Lung (tissue), 17 donors: ENCODE measurements at places on chromosomes 5 and 9.

- no peak overlapping the region for H3K4me3 ChIP-seq
- no peak for DNase-seq
- H3K27ac ChIP-seq, result no peak overlapping the region
- H3K27me3 ChIP-seq, result no peaks in the 10 kb centered on the region
- no peaks in the 10 kb centered on the region for H3K4me1 ChIP-seq
- no peaks in the 10 kb centered on the region for H3K36me3 ChIP-seq
Observed at GRCh38 chr5:45101146-45101545, 292.4 kb downstream of the MRPS30 start.

DNA sequence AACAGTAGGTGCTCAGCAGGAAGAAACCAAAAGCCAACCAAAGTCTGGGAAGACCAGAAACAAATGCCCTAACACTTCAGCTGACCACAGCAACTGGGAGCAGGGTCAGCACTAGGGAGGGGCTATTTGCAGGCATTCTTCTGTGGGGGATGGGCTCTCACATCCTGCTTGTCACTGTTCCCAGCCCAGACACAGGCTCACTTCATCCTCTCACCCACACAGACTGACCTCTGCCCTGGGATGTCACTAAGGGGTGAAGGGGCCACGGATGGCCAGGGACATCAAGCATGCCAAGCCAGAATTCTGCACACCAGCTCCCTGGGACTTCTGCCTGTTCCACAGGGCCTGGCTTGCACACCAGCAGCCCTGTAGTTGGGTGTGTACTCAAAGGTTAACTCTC lies 28.7 kb downstream of the GFRA3 start:
- no peaks in the 10 kb centered on the region for H3K4me1 ChIP-seq
- H3K27ac ChIP-seq, result no peak overlapping the region
- peaks cover 6% of the 10 kb centered on the region for H3K27me3 ChIP-seq
- no peak overlapping the region for H3K4me3 ChIP-seq

GRCh38 chr5:44637916-44638869 lies 170.6 kb upstream of the MRPS30 start:
- no peak overlapping the region for H3K27ac ChIP-seq
- H3K4me3 ChIP-seq, result no peak overlapping the region
- H3K4me1 ChIP-seq, result no peaks in the 10 kb centered on the region
- no peak for DNase-seq
- no peaks in the 10 kb centered on the region for H3K36me3 ChIP-seq
- H3K27me3 ChIP-seq, result no peaks in the 10 kb centered on the region

GRCh38 chr5:33650911-33651310 lies 210.1 kb downstream of the TARS1 start:
- no peaks in the 10 kb centered on the region for H3K4me1 ChIP-seq
- DNase-seq, result no peak
- H3K27me3 ChIP-seq, result no peaks in the 10 kb centered on the region
- peaks cover 25% of the 10 kb centered on the region for H3K36me3 ChIP-seq
- no peak overlapping the region for H3K4me3 ChIP-seq

DNA sequence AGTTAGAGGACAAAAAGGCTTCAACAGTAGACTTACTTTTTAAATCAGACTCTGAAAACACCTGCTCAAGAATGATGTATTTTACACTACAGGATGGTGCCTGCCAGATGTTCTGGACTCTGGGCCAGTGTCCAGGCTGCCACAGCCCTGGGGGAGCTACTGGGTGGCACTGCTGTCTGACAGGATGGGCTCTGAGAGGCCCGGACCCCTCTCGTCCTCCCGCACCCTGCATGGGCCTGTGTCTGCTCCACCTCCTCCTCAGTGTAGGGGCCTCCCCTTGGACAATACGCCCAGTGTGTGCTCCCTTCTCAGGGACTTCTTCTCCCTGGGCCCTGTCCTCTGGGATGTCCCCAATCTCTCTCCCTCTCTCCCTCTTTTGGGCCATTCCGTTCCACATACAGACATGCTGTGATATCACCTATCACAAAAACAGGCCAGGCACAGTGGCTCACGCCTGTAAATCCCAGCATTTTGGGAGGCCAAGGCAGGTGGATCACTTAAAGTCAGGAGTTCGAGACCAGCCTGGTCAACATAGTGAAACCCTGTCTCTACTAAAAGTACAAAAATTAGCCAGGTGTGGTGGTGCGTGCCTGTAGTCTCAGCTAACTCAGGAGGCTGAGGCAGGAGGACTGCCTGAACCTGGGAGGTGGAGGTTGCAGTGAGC lies 23.4 kb downstream of the GFPT2 start:
- H3K27ac ChIP-seq, result no peak overlapping the region
- H3K4me3 ChIP-seq, result no peak overlapping the region
- no peak for DNase-seq

- DNase-seq, result no peak
- H3K27ac ChIP-seq, result no peak overlapping the region
- H3K36me3 ChIP-seq, result no peaks in the 10 kb centered on the region
Observed at GRCh38 chr9:119712325-119712724, 343.1 kb upstream of the BRINP1 start.

DNA sequence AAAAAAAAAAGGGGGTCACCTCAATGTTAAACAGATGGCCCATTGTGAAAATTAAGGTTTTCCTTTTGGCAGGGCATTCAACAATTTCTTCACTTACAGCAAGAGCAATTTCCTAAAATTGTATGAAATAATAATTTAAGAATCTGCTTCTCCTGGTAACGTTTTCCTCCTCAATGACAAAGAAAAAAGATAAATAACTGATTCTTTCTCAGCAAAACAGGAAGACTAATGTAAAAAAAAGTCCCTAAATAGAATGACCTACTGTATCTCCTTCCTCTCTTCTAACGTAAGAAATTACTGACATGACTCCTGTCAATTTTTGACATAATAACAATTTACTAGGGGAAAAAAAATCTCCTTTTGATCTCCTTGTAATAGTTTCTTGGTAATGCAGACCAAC lies 25.5 kb downstream of the ABHD17B start:
- H3K36me3 ChIP-seq, result no peaks in the 10 kb centered on the region
- H3K27me3 ChIP-seq, result no peaks in the 10 kb centered on the region
- no peaks in the 10 kb centered on the region for H3K4me1 ChIP-seq

GRCh38 chr5:15992918-15993317 lies 186.7 kb downstream of the MARCHF11 start:
- H3K4me1 ChIP-seq, result peaks cover 7% of the 10 kb centered on the region
- no peaks in the 10 kb centered on the region for H3K36me3 ChIP-seq
- no peaks in the 10 kb centered on the region for H3K27me3 ChIP-seq
- H3K27ac ChIP-seq, result no peak overlapping the region

DNA sequence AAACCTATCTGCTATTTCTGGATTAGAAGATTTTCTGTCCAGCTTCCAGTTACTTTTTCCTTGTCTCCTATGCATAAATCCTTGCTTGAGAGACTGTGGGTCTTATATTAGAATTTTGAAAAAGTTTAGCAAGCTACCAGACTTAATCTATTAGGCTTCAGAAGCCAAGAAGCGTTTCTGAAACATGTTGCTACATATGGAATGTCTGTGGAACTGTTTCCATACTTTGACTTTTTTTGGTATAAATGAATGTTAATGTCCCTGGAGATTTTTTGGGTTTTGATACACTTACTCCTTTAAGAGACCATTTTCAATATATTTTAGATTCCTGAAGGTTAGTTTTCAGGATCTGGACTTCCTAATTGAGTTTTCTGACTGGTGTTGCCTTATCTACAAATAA lies 191.4 kb upstream of the SGCD start:
- no peaks in the 10 kb centered on the region for H3K4me1 ChIP-seq
- DNase-seq, result no peak
- H3K36me3 ChIP-seq, result no peaks in the 10 kb centered on the region

DNA sequence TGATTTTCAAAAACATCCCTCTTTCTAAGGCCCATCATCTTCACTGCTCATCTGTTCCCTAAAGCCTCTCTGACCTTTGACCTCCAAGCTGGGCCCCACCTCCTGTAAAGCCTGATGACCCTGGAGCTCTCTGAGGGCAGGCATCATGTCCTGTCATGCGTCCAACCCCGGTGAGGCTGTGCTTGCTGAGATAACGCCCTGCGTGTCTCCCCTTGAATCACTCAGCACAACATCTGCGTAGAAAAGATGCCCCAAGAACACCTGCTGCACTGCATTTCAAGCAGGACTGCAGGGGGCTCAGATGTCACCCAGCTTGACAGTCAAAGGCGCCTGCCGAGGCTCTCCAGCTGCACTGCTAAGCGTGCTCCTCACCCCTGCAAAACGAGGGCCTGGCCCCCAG lies 78.0 kb downstream of the OTULIN start:
- H3K36me3 ChIP-seq, result peaks cover 3% of the 10 kb centered on the region
- H3K4me3 ChIP-seq, result no peak overlapping the region
- no peak overlapping the region for H3K27ac ChIP-seq
- H3K27me3 ChIP-seq, result no peaks in the 10 kb centered on the region
- DNase-seq, result no peak

DNA sequence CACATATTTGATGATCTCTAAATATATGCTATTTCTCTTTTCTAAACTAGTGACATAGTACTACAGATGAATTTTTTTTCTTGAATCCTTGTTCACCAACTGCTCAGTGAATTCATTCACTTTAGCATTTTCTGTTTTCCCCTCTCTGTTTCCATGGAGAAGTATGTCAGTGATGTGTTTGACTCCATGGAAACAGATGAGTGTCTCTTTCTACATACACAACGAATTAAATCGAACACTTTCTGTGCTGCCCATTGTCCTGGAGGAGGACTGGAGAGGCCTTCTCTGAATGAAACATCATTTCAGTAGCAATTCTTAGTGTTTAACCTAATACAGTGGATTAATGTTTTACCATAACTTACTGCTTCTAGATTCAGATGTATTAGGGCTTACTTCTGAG lies 9.5 kb downstream of the INVS start:
- DNase-seq, result no peak
- H3K4me3 ChIP-seq, result no peak overlapping the region
- no peak overlapping the region for H3K27ac ChIP-seq

DNA sequence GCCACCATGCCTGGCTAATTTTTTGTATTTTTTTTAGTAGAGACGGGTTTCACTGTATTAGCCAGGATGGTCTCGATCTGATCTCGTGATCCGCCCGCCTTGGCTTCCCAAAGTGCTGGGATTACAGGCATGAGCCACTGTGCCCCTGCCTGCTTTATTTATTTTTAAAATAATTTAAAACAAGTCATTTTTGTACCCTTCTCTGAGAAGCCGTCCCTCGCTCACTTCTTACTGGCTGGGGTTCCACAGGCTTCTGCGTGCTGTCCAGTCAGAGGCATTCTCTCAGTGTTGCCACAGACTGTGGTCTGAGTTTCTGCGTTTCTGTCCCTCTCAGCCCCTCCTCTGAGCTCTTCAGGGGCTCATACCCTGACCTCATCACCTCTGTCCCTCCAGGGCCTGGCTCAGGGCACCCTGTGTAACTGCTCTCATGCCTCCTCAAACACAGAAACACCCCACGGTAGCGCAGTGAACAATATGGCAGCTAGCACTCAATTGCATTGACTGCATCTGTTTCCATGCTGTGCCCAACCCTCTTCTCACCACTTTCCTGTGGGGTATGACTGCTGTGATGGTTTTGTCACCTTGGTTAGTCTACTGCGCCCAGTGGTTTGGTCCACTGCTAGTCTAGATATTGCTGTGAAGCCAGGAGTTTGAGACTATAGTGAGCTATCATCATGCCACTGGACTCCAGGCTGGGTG lies 44.3 kb upstream of the SH3PXD2B start:
- no peak overlapping the region for H3K27ac ChIP-seq
- no peak for DNase-seq
- no peaks in the 10 kb centered on the region for H3K27me3 ChIP-seq
- peaks cover 8% of the 10 kb centered on the region for H3K4me1 ChIP-seq
- H3K4me3 ChIP-seq, result no peak overlapping the region

DNA sequence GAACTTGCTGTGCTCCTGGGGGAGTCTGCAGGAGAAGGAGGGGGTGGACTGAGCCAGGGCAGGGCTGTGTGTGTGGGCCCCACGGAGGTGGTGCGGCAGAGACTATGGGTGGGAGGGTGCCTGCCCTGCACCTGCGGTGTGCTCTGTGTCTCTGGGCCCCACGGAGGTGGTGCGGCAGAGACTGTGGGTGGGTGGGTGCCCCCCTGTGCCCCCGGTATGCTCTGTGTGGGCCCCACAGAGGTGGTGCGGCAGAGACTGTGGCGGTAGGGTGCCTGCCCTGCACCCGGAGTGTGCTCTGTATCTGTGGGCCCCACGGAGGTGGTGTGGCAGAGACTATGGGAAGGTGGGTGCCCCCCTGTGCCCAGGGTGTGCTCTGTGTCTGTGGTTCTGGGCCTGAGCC lies 103.7 kb downstream of the EHMT1 start:
- H3K27ac ChIP-seq, result no peak overlapping the region
- DNase-seq, result no peak
- H3K4me1 ChIP-seq, result no peaks in the 10 kb centered on the region
- no peaks in the 10 kb centered on the region for H3K27me3 ChIP-seq
- peaks cover 2% of the 10 kb centered on the region for H3K36me3 ChIP-seq
- no peak overlapping the region for H3K4me3 ChIP-seq

GRCh38 chr5:107169867-107170266 lies 500.9 kb downstream of the EFNA5 start:
- H3K36me3 ChIP-seq, result no peaks in the 10 kb centered on the region
- DNase-seq, result no peak
- no peak overlapping the region for H3K27ac ChIP-seq
- no peaks in the 10 kb centered on the region for H3K4me1 ChIP-seq

GRCh38 chr5:116669261-116670031 lies 94.8 kb upstream of the SEMA6A start:
- no peak overlapping the region for H3K4me3 ChIP-seq
- H3K36me3 ChIP-seq, result no peaks in the 10 kb centered on the region
- no peaks in the 10 kb centered on the region for H3K27me3 ChIP-seq
- H3K27ac ChIP-seq, result no peak overlapping the region
- H3K4me1 ChIP-seq, result no peaks in the 10 kb centered on the region

DNA sequence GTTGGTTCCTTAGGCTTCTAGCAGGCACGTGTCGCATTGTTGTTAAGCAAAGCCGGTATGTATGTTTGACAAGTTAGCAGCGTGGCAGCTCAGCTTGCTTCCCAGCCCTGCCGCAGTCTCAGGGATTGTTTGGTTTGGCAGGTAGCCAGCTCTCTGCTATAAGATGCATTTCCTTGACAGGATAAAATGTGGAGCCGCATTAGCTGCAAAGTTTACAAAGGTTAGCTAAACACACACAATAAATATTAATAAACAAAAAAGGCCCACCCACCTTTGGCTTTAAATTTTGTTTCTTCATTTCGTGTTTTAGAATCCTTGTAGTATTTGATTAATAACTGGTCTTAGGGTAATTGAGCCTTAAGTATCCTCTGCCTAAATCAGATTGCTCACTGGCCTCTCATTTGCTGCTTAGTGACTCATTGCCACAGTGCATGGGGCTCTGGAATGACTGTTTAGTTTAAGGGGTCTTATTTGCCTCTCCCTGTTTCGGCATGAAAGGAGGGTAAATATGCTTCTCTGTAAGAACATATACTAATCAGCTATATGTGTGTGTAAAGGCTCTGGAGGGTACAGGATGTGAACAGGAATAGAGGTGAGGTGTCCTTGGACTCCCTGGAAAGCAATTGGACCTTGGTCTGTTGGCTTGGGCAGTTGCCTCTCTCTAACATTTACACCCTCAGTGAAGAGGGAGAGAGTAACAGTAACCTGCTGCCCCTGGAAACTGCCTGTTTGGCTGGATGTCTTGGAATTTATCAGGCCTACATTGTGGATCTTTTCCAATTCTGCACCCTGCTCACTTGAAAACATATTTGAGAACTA lies 122.0 kb downstream of the GDNF start:
- no peaks in the 10 kb centered on the region for H3K27me3 ChIP-seq
- DNase-seq, result peak; percentile 95
- H3K36me3 ChIP-seq, result no peaks in the 10 kb centered on the region
